ENCODE measurements at places on chromosomes 1 and 21.

- no peak for DNase-seq
- H3K27me3 ChIP-seq: no peaks in the 10 kb centered on the region
- peaks cover 82% of the 10 kb centered on the region for H3K36me3 ChIP-seq
- H3K4me3 ChIP-seq: no peak overlapping the region
These were observed 11.4 kb downstream of the EMC1 start for GRCh38 chr1:19239876-19240275.

- H3K27ac ChIP-seq: no peak overlapping the region
- no peak overlapping the region for H3K4me3 ChIP-seq
- H3K27me3 ChIP-seq: no peaks in the 10 kb centered on the region
- no peaks in the 10 kb centered on the region for H3K4me1 ChIP-seq
- H3K36me3 ChIP-seq: no peaks in the 10 kb centered on the region
These were observed 170.2 kb downstream of the TNR start for GRCh38 chr1:175572932-175573868.

DNA sequence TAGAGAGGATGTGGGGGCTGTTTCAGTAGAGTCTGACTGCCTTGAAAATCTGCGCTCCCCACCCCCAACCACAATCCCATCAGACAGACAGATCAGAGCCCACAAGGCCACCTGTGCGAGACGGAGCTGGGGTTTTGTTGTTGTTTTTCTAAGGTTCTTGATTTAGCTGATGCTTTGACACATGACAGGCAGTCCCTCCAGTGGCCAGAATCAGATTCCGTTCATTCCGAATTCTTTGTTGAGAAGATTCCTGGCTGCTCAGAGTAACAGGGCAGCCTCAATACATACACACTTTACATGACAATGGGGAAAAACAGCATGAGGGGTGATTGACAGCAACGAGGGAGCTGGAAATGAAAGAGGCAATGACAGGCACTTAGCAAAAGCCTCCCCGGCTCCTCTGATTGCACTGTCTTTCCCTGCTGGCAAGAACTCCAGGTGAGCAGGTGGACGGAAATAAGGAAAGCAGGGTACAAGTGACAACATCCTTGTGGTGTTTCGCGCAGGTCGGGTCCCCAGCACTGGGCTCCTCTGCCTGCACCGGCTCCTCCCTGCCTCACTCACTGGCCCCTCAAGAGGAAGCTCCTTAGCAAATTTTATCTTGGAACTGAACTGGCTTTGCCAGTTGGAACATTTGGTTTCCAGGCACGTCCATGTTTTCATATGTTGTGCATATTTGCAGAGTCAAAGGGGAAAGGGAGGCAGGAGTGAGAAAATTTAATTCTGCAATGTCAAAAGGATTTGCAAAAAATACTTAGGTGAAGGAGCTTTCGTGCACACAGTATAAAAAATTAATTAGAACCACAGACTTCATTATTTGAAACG is 148.7 kb downstream of the PGBD5 start:
- no peaks in the 10 kb centered on the region for H3K4me1 ChIP-seq
- peaks cover 46% of the 10 kb centered on the region for H3K36me3 ChIP-seq
- no peak for DNase-seq
- H3K4me3 ChIP-seq: no peak overlapping the region

DNA sequence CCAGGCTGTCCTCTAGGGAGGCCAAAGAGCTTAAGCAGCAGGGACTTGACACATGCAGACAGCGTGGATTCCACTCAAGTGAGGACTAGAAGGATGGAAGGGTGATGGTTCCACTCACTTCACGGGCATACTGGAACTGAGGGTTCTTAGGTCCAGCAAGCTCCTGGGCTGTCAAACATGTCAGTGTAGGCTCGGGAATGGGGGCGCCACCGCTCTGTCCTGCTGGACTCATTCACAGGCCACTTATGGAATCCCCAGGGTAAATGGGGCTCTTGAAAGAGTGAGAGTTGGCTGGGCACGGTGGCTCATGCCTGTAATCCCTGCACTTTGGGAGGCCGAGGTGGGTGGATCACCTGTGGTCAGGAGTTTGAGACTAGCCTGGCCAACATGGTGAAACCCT is 27.7 kb upstream of the CSF3R start:
- no peak overlapping the region for H3K27ac ChIP-seq
- H3K4me3 ChIP-seq: no peak overlapping the region
- H3K4me1 ChIP-seq: no peaks in the 10 kb centered on the region
- DNase-seq: no peak
- H3K36me3 ChIP-seq: no peaks in the 10 kb centered on the region

DNA sequence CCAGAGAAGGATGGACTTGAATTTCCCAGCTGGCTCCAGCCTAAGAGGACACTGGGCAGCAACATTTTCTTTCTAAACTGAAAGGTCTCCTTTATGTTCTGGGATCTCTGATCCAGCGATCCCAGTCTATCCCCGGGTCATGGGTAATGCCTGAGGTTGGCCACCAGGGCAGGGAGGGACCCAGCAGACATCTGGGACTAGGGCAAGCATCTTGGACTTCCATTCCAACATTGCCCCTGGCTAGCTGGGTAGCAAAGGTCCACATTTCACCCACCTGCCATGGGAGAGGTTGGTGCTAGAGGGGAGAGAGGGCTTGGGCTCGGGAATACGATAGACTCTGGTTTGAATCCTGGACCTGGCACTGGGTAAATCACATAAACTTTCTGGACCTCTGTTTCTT is 84.6 kb downstream of the LRRN2 start:
- no peak overlapping the region for H3K4me3 ChIP-seq
- no peaks in the 10 kb centered on the region for H3K4me1 ChIP-seq
- no peaks in the 10 kb centered on the region for H3K36me3 ChIP-seq
- no peak overlapping the region for H3K27ac ChIP-seq
